Cortex of kidney (tissue), 1 donor: ENCODE measurements at places on chromosomes 3 and 15.

DNA sequence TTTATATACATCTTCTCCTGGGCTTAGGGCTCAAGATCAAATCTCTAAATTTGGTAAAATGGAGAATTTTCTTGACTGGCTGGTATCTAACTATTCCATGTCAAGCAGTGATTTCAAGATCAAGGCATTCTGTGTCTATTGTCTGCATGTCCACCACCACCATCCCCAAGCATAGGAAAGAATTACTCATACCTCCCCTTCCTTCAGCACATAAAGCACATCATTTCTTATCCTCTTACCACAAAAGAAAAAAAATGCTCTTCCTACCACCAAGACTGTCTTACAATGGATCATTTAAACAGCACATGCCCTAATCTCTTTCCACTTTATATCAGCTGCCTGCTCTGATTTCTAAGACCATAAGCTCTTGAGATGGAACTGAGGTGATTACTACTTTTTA is 470.5 kb upstream of the THBS1 start:
- no peak for DNase-seq

DNA sequence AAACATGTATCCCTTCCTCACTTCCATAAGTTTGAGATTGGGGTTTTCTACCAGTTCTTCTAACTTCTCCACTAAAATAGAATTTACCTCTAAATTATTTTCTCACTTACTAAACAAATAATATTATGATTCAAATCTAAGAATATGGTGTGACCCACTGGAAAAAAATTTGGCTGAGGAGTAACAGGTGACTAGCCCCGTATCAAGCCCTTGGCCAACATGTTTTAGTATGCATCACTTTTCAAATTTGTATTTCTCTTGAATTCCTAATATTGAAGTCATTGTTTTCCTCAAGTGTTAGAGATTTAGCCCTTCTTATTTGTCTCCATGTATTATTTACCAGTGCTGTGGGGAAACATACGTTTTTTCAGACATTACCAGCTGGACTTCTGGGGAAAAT is 759.4 kb downstream of the NSUN3 start:
- DNase-seq: no peak

GRCh38 chr3:16280671-16281070 is 15.7 kb downstream of the OXNAD1 start:
- no peak for DNase-seq

DNA sequence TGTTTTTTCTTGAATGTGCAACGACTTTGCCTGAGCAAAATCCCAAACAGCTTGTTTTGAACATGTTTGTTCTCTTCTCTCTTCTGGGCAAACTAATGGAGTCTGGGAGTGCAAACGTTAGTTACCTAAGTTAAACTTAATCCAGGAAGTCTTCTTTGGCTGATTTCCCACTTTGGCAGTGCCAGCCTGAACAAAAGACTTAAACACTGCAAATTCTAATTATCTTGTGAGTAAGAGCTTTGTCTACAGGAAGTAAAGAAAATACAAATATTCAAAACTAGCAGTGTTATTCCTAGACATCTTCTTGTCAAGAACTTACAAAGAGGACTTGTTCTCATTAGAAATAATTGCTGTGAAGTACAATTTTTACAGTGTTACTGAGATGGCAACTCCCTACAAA is 16.7 kb upstream of the DENND6A start:
- no peak for DNase-seq

- DNase-seq: no peak
Measured at GRCh38 chr15:59933607-59934006, 70.5 kb upstream of the FOXB1 start.

GRCh38 chr3:123609063-123609462 is 24.2 kb upstream of the HACD2 start:
- no peak for DNase-seq

GRCh38 chr3:64548200-64548889 is 139.5 kb downstream of the ADAMTS9 start:
- DNase-seq: no peak

- no peak for DNase-seq
Measured at GRCh38 chr15:99556011-99556410, 9.8 kb upstream of the MEF2A start.

DNA sequence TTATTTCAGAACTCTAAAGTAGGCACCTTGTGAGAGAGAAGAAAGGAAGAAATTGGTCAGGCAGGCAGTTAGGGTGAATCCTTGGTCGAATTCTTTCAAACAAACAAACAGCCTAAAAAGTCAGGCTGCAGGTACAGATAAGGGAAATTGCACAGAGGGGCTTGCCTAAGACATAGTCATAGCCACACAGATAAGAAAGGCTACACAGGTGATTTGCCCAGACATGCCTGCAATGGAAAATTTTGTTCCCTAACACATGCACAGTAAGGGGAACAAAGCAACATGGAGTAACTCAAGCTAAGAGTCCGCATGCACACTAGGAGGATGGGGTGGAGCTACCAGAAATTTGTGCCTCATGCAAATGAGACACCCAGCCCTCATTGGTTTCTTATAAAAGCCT is 91.4 kb upstream of the TUSC7 start:
- no peak for DNase-seq

DNA sequence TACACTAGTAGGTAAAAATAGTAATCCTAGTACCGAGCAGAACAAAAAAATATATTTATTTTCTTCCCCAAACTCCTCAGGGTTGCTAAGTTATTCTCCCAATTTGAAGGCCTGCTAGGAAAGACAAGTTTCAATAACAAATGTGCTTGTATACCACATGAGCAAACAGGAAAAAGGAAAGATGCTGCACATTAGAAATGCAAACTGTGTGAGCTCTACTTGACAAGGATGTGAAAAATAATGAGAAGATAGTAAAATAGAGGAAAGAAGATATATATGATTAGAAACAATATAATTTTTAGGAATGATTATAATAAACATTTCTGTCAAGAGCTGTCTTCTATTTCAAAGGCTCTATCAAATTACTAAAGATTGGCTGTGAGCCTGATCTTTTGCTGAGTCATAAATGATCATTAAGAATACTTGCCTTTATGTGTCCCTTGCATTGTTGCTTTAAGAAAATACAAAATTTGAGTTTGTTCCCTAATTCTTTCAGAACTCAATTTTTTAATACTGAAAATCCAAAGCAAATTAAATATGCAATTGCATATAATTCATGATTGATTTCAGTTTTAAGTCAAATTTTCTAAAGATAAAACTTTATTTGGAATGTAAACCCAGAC is 174.2 kb downstream of the NEK10 start:
- DNase-seq: no peak

- no peak for DNase-seq
Measured at GRCh38 chr15:38084289-38084688, 149.8 kb downstream of the TMCO5A start.

DNA sequence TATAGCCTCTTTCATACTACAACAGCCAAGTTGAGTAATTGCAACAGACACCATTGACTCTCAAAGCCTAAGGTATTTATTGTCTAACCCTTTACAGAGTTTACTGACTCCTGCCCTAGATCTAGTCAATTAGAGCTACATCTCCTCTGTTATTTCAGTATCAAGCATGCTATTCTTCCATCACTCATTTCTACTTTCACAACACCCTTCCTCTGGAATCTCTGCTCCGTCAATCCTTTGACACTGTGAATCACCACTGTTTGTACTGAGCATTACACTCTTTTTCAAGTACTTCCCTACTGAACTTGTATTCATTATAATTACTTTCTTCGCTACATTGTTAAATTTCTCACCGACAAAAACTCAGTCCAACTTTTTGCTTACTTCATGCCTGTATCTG is 121.8 kb downstream of the ZNF609 start:
- DNase-seq: no peak

DNA sequence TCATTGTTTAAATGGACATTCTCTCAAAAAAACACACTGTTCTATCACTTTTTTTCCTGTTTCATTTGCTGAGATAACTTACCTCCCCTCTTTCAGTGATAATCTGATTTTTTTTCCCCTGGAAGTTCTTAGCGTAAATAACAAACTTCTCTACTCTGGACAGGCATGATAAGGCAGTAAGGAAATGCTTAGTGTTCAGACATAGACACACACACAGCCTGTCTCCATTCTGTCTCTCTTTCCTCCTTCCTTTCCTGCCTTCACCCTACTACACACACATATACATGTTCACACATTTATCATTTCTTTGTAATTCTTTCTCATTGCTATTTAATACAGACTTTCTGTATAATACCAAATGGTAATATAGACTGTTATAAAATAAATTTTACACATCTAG is 470.8 kb upstream of the ROBO1 start:
- DNase-seq: no peak

GRCh38 chr3:117272876-117273523 is 563.4 kb downstream of the TUSC7 start:
- no peak for DNase-seq

- DNase-seq: no peak
Measured at GRCh38 chr3:183222631-183223235, 30.3 kb upstream of the B3GNT5 start.

DNA sequence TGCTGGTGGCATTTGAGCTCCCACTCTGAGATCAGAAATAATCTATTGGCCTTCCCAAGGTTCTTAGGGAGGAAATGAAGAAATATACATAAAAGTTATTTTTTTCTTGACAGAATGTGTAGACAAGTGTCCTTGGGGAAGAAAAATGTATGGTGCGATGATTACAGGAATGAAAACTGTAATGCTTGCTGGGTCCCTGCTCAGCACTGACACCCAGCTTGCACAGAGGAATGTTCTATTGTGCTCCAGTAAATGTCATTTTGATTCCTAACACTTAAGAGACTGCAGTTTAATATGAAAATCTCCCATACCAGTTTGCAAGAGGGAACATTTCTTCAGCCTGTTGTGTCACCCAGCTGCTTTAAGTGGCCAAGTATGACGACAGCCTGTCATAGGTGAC is 271.3 kb upstream of the TPM1 start:
- no peak for DNase-seq

DNA sequence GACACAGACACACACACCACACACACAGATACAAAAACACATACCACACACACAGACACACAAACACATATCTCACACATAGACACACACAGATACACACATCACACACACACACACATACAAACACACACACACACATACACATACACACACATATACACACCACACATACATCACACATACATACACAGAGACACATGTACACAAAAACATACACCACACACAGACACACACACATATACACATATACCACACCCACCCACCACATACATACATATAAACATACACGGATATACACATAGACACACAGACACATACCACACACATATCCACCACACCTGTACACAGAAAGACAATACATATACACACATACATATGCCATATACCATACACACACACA is 66.7 kb downstream of the RASGRF1 start:
- DNase-seq: no peak

DNA sequence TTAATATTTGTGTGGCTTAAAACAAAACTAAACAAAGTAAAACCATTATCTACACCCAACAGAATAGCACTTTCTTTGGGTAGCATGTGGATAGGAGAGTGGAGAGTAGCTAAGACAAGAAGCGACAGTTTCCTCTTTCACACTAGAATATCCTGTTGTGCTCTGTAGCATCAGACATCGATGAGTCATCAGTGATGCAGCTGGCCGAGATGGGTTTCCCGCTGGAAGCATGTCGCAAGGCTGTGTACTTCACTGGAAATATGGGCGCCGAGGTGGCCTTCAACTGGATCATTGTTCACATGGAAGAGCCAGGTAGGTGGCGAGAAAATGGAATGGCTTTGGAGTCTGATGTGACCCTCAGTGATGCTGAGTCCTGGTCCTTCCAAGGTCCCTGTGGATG is 108.1 kb downstream of the USP13 start:
- DNase-seq: no peak

GRCh38 chr3:72044231-72044855 is 259.4 kb upstream of the PROK2 start:
- DNase-seq: no peak

DNA sequence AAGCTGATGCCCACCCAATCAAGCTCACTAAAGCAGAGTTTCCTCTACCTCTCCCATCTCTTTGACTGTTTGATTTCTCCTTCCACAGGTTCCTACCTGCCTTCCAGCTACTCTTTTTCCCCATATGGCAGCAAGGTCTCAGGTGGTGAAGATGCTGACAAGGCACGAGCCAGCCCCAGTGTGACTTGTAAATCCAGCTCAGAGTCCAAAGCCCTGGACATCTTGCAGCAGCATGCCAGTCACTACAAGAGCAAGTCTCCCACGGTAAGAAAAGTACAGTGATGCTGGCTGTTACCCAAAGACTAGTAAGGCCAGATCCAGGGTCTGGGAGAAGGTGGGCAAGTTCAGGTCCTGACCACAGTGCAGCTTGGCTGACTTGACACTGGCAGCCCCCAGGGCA is 95.3 kb downstream of the RBPMS2 start:
- DNase-seq: no peak

- no peak for DNase-seq
Measured at GRCh38 chr3:64094713-64095079, 71.4 kb upstream of the PSMD6 start.

DNA sequence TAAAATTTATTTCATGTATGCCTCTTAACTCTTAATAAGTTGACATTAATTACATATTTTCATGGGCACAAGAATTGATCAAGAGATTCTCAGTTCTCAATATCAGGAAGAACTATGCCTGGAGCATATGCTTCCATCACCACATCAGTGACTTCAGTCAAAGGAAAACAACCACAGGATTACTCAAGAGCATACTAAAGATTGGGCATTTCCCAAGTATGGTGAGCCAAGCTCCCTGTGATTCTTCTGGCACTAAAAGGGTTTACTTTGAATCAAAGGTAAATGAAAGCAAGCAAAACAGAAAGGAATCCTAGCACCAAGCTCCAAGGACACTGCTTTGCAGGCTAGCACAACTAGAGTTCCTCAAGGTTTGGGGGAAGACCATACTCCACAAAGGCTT is 44.6 kb downstream of the FMN1 start:
- no peak for DNase-seq

- DNase-seq: no peak
Measured at GRCh38 chr3:180983136-180983535, 6.4 kb downstream of the DNAJC19 start.

GRCh38 chr3:11770477-11771391 is 76.0 kb downstream of the TAMM41 start:
- DNase-seq: no peak

GRCh38 chr3:127994011-127994410 is 58.2 kb upstream of the SEC61A1 start:
- no peak for DNase-seq
